ENCODE measurements at places on chromosomes 11 and 22. TPM values are rescaled to one million over a fixed set of nuclear protein-coding genes. Genes with fewer than 3 reads are reported as not detected.

The FOSL1 gene
- 18.8 TPM for total RNA-seq

The CCDC73 gene
- not detected for total RNA-seq

DNA sequence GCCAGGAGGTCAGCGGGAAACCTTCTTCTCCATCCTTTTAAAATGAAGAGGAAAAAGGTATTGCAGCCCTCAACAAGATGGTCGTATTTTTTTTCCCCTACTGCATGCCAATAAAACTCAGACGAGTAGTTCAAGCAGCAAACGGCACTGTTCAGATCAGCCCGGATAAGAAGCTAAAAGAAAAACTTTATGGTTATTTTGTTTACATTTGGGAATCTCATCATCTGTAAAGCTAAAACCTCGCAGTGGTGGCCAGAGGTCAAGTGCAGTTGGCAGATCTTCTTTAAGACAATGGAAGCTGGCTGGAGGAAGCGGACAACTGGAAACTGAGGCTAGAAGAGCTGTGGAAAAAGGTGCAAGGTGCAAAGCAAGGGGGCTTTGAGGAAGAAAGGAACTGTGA is 31.0 kb upstream of the CHRM4 start:
- DNase-seq, result no peak

DNA sequence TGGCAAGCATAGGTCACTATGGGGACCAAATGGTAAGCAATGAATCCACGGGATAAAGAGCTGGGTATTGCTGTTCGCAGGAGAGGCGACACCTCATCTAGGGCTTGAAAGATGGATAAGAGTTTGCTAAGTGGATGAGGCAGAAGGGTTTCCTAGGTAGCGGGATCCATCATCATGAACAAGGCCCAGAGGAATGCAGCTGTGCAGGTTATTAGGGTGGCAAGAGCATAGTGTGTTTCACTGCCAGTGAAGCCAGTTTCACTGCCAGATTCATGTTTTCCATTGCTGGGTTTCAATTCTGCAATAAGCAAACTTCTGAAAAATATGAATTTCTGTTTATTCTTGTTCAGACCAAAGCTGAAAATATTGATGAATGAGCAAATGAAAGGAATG is 27.2 kb downstream of the WEE1 start:
- DNase-seq, result no peak

GRCh38 chr11:85257837-85258236 is 369.3 kb downstream of the DLG2 start:
- no peak for DNase-seq

Measured in activated T-cell treated with anti-CD3 and anti-CD28 coated beads, Interleukin-2, amount 50 U/mL, for 72 hours (primary cell).